GM23248 (cell line): ENCODE measurements at places on chromosomes 1 and 21. TPM values are rescaled to one million over a fixed set of nuclear protein-coding genes. Genes with fewer than 3 reads are reported as not detected.

- DNase-seq, result no peak
These were observed 37.1 kb downstream of the HSPG2 start for GRCh38 chr1:21899987-21900386.

DNA sequence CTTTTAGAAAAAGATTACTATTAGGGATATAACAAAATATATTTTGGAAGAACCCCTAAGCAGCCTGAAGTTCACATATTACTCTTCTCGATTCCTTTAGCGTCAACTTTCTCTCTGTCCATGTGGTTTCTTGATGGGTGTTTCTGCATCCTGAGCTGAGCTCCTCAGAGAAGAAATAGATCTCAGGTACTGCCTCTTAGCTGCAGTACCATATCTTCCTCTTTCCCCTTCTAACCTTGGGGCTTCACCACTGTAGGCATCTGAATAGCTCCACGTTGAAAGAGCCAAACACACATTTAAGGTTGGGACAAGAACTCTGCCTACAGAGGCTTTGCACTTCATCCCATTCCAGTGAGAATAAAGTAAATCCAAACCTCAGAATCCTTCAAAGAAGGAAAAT lies 59.2 kb downstream of the SAMSN1 start:
- DNase-seq, result no peak

DNA sequence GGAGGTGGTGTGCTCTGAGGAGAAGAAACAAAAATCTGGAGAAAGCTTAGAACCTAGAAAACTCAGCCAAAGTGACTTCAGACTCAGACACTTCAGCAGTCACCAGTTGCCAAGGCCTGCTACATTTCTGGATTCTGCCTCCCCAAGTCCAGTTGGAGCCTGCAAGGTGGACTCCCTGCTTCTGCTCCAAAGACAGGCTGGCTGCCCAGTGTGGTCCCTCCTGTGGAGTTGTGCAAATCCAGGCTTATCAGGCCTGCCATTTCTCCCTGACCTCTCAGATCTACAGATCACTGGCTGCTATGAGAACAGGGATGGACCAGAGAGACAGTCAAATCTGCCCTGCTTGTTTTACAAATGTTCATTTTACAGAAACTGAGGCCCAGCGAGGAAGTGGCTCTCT lies 9.9 kb downstream of the CACHD1 start:
- DNase-seq, result no peak

DNA sequence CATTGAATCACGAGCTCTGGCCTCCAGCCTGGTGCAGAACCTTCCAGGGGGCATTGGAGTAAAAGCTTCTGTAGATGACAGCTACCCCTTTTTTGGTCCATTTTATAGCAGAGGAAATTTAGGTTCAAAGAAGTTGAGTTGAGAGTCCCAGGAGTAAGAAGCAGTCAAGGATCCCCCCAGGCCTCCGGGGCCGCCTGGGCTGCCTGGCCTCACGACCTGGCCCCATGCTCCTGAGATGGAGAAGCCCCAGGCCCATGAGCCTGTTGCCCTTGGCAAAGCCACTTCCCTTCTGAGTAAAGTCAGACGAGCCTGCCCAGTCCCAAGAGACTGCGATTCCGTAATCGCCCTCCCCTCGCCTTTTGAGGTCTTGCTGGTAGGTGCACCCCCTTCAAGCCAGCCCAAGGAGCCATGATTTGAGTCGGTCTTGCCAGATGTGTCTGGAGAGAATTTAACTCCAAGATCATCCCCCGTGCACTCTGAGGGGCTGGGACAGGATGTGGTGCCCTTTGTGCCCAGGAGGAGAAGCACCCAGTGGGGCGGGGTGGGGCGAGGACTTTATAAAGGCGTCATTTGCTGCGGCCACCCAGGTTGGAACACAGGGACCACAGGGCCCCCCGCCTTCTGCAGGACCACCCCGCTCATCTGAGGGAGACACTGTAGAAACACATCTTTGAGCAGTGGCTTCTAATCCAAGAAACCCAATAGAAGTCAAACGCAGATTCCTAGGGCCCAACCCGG lies 30.1 kb downstream of the PDE9A start:
- DNase-seq, result no peak

DNA sequence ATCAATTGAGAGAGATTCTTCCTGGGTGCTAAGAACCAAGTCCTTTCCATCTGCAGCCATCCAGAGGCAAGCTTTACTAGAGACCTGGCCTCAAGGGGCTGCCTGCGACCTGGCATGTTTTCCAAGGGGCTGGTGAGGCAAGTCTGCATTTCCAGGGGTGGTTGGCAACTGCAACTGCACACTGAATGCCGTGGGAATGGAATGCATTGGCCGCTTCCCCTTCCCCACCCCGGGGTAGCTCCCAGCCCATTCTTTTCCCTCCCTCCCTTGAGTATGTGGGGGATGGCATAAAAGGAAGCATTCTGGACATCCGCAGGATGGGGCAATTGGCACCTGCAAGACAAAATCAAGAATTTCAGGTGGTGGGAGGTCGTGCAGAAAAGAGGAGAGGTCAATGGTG lies 155.1 kb downstream of the IGSF21 start:
- no peak for DNase-seq

The COL9A2 gene
- 0.89 and 2.8 TPM in 2 replicates for total RNA-seq

GRCh38 chr1:15339570-15339969 lies 70.1 kb upstream of the EFHD2 start:
- DNase-seq, result no peak

DNA sequence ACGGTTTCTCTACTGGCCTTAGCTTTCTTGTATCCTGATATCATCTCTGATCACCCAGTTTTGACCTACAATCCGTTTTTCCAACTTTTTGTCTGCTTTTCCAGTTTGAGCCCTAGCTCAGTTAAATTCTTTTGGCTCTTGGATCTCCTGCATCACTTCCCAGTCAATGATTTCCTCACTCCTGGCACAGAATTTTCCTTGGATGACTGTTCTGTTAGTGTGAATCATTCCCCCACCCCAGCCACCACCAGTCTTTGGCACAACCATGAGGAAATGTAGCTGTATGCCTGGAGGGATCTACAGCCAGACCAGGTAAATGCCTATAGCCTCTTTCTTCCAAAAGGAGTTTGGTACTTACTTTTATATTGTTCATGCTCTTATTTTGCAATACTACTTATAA lies 187.2 kb upstream of the PTGFR start:
- peak; percentile 93 for DNase-seq

GRCh38 chr1:16012590-16013219 lies 5.1 kb downstream of the HSPB7 start:
- peak; percentile 80 for DNase-seq

DNA sequence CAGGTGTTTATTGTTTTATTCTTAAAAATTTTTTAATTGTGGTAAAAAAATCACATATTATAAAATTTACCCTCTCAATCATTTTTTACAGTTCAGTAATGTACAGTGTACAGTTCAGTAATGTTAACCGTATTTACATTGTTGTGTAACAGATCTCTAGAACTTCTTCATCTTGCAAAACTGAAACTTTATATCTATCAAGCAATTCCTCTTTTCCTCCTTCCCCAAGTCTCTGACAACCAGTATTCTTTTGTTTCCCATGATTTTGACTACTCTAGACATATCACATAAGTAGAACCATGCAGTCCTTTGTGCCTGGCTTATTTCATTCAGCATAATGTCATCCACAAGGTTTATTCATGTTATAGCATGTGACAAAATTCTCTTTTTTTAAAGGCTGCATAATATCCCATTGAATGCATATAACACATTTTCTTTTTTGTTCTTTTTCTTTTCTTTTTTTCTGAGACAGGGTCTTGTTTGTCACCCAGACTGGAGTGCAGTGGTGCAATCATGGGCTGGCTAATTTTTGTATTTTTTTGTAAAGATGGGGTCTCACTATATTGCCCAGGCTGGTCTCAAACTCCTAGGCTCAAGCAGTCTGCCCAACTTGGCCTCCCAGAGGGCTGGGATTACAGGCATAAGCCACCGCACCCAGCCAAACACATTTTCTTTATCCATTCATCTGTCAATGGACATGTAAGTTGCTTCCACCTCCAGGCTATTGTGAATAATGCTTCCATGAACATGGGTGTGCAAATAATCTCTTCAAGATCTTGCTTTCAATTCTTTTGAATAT lies 17.2 kb upstream of the RCSD1 start:
- DNase-seq, result no peak

GRCh38 chr1:17141441-17142197 lies 22.4 kb upstream of the PADI2 start:
- no peak for DNase-seq

- peak; percentile 51 for DNase-seq
These were observed 137.3 kb downstream of the PGBD5 start for GRCh38 chr1:230288641-230289349.

The LCE6A gene
- total RNA-seq, result not detected in 2 replicates

DNA sequence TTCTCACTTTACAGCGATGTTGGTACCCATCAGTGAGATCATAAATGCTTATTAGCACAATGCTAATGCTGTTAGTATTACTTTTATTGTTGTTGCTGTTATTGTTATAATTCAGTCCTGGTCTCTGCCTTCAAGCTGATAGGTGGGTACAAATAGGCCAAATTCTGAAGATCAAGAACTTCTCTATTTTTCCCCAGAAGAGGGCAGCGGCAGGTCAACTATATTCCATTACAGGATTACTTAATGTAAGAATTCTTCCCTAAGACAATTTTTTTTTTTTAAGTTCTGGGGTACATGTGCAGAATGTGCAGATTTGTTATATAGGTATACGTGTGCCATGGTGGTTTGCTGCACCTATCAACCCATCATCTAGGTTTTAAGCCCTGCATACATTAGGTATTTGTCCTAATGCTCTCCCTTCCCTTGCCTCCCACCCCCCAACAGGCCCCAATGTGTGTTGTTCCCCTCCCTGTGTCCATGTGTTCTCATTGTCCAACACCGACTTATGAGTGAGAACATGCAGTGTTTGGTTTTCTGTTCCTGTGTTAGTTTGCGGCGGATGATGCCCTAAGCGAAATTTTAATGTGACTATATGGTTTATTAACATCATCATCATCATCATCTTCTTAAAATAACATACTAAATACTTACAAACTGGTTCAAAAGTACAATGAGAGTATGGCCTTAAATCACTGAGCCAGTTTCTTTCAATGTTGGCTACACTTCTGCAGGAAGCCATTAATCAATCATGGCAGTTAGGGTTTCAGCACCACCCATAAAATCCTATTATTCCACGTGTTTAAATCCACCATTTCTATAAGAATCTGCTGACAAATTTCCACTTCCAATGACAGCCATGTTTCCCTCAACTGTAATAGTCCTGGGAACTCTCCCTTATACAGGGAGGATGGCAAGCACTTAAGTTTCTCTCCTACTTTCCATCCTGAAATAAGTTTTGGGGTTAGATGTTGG lies 19.2 kb downstream of the SLC19A2 start:
- DNase-seq, result peak; percentile 65

GRCh38 chr1:44994309-44994898 lies 8.0 kb upstream of the EIF2B3 start:
- no peak for DNase-seq

The CLEC20A gene
- not detected in 2 replicates for total RNA-seq

The GPR3 gene
- 0.32 and 0.38 TPM in 2 replicates for total RNA-seq

DNA sequence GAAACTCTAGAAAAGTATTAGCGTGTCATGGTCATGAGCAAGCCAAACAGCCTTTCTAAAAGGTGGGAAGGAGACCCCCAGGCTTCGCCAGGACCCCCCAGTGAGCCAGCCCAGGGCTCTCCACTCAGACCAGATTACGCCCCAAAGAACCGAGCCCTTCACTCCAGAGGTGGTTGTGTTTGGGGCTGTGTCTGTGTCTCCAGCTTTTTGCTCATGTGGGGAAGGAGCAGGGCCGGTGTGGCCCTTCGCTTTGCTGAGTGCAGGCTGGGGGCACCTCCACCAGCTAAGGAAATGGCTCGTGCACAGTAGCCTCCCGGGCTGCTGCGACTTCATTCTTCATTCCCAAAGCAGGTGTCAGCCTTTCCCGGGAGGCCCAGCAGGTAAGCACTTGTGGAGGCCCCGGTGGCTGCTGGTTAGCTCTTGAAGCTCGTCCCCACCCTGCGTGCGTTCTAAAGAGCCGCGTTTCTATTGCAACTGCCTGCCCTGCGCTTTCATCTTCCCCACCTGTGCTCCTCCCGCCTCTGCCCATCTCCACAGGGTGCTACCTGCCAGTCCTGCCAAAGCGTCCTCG lies 531 bp downstream of the TSPEAR start:
- no peak for DNase-seq

The TSSK3 gene
- 0.22 TPM in 1 of 2 replicates, not detected in the other for total RNA-seq

DNA sequence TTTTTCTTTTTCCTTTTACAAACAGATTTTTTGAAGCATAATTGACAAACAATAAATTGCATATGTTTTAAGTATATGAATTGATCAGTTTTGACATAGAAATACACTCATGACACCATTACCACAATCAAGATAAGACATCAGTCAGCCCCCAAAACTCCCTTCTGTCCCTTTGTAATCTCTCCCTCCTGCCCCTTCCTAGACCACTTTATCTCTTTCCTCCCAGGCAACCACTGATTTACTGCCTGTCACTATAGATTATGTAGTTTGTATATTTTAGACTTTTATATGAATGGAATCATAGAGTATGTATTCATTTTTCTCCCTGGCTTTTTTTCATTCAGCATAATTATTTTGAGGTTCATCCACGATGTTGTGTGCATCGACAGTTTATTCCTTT lies 6.9 kb upstream of the SYT14 start:
- DNase-seq, result no peak

- peak; percentile 82 for DNase-seq
These were observed 17.1 kb upstream of the CCDC190 start for GRCh38 chr1:162878000-162878596.

DNA sequence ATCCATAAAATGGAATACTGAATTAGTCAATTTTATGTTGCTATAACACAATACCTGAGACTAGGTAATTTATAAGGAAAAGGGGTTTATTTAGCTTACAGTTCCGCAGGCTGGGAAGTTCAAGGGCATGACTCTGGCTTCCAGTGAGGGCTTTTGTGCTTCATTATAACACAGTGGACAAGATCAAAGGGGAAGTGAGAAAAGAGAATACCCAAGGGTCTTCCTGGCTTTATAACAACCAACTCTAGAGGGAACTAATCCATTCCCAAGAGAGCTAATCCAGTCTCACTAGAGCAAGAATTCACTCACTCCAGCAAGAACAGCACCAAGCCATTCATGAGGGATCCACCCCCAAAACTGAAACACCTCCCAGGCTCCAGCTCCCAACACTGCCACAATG lies 3.1 kb downstream of the KIFAP3 start:
- no peak for DNase-seq

GRCh38 chr1:29689372-29690030 lies 453.2 kb downstream of the PTPRU start:
- DNase-seq, result no peak

GRCh38 chr1:231159963-231160761 lies 1.7 kb upstream of the TRIM67 start:
- no peak for DNase-seq

The OR2G6 gene
- total RNA-seq, result not detected in 2 replicates

The PCBP3 gene
- 0.32 TPM in 1 of 2 replicates, not detected in the other for total RNA-seq

GRCh38 chr21:18335651-18336236 lies 67.8 kb downstream of the TMPRSS15 start:
- no peak for DNase-seq

The PLA2G2C gene
- not detected in 2 replicates for total RNA-seq
